Activated CD4-positive, alpha-beta T cell treated with anti-CD3 and anti-CD28 coated beads for 24 hours (primary cell): ENCODE measurements at places on chromosomes 1 and 21.
A peak's percentile ranks its signal among the peaks of the same experiment; 100 is the strongest.

GRCh38 chr1:2339206-2340085, 51.9 kb downstream of the MORN1 start:
- DNase-seq: no peak

- peak; percentile 44 for DNase-seq
These were observed 47.5 kb upstream of the CRNN start for GRCh38 chr1:152461544-152461943.

DNA sequence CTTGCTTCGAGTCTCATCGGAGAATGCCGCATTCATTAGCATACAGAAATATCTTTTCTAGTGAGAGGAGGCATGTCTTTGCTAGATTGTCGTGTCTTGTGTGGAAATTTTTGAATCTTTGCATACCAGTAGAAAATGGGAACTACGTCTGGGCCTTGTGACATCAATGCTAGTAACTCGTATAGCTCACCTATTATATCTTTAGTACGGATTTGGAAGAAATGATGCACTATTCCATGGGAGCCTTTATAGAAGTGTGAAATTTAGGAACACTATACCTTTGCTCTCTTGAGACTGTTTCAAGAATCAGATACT, 835 bp downstream of the UHMK1 start:
- DNase-seq: no peak

DNA sequence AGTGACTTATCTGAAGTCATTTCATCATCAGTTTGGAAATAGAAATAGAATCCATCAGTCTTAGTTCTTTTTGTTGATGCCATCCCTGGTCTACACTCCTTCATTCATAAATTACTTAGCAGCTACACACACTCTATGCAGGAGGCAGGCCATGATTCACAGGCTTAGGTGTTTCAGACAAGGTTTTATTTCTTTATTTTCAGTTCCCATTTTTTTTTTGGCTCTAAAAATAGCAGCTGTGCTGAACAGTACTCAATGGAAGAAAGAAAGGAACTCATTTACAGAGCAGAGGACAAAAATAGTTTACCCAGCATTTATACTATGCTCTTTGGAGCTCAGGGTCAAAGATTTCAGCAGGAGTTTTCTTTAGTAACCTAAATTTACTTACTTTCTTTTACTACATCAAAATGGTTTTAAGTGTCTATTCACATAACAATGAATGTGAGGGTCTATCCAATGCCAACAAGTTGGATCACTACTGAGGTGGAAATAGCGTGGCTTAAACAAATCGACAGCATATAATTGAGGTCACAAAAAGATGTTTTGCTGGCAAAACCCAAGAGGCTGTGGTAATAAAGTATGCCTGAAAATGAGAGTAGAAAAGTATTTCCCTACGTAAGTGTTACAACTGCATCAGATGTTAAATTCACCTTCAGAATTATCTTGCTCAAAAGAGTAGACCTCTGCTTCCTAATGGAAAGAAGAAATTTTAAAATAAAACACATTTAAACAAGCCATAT, 7.7 kb downstream of the KRTAP19-8 start:
- DNase-seq: no peak

- no peak for DNase-seq
These were observed at the start of gene CADM3 for GRCh38 chr1:159171254-159171687. CADM3 (plus strand) TSS chr1:159171615; CDS start chr1:159171766, 151 bp downstream.

DNA sequence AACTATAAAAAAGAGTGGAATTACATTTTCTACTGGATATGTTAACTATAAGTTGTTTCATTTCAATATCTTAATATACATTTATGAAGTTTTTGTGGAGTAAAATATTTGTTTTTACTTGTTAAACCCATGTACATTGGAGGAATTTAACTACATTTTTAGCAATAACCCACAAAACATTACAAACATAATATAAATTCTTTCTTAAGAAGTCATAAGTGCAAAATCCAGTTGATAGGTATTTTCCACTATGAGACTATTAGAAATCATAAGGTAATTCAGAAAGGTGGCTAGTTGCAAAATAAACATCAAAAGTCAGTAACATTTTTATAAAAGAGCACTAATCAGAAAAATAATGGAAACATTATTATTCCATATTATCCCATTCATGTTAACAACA, 73.9 kb upstream of the RRP15 start:
- DNase-seq: no peak

- DNase-seq: no peak
These were observed 11.5 kb upstream of the TNR start for GRCh38 chr1:175754921-175755320.

DNA sequence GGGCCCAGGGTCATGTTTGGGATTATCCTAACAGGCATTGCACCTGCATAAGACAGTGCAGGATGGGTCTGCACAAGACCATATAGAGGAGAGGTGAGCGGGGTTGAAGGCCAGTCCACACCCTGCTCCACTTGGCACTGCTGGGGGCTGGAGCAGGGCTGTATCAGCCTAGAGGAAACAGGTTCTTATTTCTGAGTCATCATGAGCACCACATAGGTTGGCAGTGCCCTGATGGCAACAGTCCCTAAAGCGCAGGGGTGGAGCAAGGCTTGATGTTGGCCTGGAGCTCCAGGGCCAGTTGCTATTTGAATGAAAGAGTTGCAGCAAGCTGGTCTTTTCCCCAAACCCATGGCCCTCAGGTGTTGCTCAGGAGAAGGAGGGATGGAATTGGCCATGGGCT, 29.8 kb upstream of the BMP8B start:
- DNase-seq: no peak

- no peak for DNase-seq
These were observed 18.6 kb downstream of the KRTAP10-1 start for GRCh38 chr21:44521301-44521927.

DNA sequence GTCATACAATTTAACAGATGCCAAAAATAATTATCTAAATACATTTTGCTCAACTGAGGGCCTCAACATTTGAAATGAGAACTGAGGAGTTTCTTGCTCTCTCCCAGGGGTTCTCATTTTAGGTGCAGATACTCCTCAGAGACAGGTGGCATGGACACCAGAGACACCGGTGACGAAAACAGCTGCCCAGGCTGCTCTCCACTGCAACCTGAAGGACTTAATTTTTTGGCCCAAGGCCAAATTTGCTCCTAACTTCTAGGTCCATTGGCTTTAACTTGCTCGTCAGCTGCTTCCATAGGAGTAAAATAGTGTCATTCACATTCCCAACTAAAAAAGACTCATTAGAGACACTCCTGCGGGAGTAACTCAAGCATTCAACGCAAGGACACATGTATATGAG, 87.0 kb downstream of the NRIP1 start:
- no peak for DNase-seq

DNA sequence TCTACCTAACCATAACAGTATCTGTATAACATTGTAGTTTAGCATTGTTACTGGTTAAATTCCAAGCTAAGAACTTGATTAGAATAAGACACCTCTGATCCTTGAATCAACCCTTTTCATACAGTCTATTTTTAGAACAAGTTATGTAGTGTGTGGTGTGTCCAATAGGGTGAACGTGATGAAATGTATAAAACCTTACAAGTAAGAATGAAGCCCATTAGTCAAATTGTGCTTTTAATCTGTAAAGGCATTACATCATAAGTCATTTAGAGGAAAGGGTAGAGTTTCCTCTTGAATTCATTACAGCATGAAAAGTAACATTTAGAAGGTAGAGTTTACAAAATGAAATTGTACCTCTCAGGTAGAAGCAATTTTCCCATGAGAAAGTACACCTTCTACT, 479.2 kb downstream of the LTN1 start:
- DNase-seq: no peak

DNA sequence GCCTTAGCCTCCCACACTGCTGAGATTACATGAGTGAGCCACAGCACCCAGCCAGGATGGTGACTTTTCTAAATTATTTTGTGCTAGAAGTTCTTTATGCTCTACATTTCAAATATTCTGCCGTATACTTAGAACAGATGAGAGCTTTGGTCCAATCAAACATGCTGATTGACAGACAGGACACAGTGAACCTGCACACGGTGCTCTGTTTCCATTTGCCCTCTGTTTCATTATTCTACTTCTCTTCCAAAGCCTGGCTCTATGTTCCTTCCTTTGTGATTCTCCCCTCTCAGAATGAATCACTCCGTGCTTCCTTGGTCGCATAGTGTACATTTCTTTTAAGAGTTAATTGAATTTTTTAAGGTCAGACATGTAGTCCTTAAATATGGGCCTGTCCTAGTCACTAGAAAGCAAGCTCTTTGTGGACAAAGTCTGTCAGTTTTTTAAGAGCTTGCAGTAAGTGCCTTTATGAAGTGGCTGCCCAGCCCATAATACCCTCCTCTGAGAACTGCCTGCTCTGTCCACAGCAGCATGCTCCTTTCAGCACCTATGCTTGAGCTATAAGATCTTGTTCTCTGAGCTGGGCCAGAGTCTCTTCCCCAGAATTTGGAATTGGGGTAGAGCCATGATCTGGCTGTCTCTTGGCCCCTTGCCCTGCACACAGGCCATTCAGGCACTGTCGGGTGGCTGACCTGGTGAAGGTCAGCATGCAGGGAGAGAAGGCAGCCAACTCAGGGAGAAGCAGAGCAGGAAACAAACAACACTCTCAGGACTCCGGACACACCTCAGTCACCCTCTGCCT, 66.8 kb upstream of the SLC44A3 start:
- no peak for DNase-seq

DNA sequence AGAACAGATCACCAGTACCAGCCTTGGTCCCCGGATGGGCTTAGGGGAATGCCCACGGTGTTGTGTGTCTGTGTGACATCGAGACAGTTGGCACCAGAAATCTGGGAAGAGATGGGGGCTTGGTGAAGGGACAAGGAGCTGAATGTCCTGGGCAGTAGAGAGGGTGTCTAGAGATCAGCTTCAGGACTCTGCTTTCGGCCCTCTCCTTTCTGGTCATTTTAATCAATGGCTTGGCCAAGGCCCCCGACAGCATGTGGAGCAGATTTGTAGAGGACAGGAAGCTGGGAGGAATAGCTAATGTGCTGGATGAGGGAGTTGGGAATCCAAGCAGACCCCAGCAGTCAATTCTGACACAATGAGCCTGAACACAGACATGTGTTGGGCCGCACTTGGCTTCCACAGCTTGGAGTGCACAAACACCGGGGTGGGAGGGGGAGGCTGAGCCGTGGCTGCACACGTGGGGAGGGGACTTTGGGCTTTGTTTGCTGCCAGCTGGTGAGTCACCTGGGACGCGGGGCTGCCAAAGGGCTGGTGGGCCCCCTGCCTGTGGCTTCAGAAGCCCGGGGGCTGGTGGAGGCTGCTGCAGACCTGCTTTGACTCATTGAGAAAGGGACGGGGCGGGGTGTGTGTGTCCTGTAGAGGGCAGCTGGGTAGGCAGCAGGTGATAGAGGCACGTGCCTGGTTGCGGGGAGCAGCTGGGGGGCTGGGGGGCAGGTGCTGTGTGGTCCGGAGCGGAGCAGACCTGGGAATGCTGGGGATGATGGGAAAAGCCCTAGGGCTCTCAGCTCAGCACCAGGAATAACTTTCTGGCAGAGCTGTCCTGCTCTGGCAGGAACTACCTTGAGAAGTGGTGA, 20.9 kb downstream of the SLC1A7 start:
- DNase-seq: no peak

DNA sequence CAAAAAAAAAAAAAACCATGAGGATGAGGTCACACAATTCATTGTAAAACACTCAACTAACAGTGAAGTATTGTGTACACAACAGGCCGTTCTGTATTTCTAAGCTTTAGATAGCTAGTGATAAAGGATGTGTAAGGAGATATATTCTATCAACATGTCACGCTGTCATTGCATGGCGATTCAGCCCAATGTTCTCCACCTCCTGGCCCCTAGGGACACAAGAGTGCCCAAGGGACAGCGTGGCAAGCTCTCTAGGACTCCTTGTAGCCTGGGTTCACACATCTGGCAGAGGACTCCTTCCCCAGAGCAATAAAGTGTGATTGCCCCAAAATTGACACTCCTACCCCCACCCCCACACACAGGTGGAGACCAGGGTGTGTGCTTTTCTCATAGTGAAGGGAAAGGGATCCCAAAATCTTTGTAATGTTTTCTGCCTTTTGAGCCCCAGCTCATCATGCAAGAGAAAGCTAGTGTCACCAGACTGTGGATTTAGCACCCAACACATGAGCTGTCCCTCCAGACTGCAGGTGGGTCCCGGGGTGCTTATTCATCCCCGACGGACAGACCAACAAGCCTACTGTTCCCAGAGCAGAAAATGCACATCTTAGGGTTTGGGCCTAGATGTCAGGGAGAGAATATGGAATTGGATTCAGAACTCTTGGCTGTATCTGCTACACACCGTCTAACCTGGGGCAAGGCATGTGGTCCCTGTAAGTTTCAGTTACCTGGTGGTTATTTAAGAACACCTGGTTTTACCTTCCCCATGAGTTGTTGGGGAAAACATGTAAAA, 11.5 kb downstream of the TMPRSS3 start:
- DNase-seq: no peak

GRCh38 chr1:47995306-47996050, 1.7 kb downstream of the TRABD2B start:
- no peak for DNase-seq

DNA sequence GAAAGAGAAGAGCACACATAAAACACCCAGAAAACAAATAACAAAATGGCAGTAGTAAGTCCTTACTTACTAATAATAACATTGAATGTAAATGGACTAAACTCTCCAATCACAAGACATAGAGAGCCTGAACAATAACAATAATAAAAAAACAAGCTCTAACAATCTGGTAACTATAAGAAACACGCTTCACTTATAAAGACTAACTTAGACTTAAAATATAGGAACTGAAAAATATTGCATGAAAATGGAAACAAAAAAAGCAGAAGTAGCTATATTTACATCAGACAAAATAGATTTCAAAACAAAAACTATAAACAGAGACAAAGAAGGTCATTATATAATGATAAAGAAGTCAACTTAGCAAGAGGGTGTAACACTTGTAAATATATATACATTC, 83.1 kb upstream of the LYPLAL1 start:
- no peak for DNase-seq

- DNase-seq: no peak
These were observed 1.3 kb upstream of the CD5L start for GRCh38 chr1:157842939-157843338.

DNA sequence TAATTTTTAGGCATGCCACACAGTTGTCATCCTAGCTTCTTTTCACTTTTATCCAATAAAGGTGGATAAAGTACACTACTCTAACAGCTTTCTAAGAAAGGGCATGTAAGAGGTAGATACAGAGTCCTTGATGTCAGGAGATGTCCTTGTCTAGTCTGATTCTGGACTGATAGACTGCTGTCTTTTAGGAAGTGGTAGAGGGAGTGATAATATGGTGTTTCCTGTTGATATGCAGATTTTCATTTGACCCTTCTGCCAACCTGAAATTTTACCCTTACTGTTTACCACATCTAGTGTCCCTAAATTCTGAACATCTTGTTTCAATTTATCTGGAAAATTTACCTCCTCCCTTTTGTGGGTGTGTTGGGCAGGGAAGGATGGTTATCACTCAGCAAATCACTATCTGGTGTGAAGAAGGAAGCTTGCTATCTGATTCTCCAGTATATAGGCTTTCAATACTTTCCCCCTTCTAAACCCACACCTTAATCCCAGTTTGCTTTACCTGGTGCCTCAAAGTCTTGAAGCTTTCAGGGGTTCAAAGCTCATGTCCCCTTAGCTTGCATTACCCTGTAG, 354.9 kb upstream of the SNX7 start:
- DNase-seq: no peak

GRCh38 chr1:41381692-41382479, 20.7 kb downstream of the FOXO6 start:
- no peak for DNase-seq
